H7 (cell line): ENCODE measurements at places on chromosomes 1 and 21. TPM values are rescaled to one million over a fixed set of nuclear protein-coding genes. Genes with fewer than 3 reads are reported as not detected.
A peak's percentile ranks its signal among the peaks of the same experiment; 100 is the strongest.

The KRTAP11-1 gene
- total RNA-seq = not detected in 2 replicates

The DCDC2B gene
- total RNA-seq = not detected in 2 replicates

DNA sequence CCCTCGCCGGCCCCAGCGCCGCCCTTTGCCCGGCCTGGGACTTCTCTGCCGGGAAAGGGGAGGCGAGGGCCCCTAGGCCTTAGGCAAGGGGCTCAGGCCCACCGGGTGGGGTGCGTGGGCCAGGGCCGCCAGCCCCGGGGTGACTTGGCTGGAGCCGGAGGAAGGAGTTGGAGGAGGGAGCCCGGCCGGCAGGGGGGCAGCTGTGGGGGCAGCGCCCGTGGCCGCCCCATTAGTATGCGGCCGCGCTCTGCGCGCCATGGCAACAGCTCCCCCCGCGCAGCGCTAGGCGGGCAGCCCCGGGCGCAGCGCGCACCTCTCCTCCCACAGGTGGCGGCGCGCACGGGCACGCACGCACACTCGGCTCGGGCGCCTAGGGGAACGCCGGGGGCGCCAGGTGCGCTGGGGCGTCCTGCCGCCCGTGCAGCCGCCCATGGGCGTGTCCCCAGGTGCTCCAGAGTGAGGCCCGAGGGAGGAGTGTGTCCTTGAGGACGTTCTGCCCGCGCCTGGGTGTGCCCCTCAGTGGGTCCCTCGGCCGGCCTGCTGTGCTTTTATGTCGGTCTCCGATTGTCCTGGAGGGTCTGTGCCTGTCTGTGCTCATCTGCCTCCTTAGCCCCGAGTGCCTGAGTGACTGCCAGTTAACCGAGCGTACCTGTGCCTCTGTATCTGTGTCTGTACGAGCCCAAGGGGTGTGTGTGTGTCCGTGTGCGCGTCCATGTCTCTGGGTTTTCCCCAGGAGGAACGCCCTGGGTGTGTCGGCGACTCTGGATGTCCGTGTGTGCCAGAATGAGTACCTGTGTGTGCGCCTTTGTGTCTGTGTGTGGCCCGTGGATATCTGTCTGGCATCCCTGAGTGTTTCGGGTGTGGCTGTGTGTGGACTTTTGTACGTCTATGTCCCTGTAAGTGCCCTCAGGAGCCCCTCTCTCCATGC lies 38.2 kb upstream of the WASF2 start:
- DNase-seq = peak; percentile 91

The AIRE gene
- 0.07 and 0.31 TPM in 2 replicates for total RNA-seq

GRCh38 chr21:26539566-26539965 lies 33.5 kb downstream of the CYYR1 start:
- DNase-seq = no peak

- peak; percentile 80 for DNase-seq
These were observed 18.8 kb downstream of the SLX9 start for GRCh38 chr21:44958471-44959191.

The DNAJC11 gene
- 75.8 and 79.9 TPM in 2 replicates for total RNA-seq

- DNase-seq = no peak
These were observed 50.6 kb upstream of the SLC44A3 start for GRCh38 chr1:94769551-94769950.

DNA sequence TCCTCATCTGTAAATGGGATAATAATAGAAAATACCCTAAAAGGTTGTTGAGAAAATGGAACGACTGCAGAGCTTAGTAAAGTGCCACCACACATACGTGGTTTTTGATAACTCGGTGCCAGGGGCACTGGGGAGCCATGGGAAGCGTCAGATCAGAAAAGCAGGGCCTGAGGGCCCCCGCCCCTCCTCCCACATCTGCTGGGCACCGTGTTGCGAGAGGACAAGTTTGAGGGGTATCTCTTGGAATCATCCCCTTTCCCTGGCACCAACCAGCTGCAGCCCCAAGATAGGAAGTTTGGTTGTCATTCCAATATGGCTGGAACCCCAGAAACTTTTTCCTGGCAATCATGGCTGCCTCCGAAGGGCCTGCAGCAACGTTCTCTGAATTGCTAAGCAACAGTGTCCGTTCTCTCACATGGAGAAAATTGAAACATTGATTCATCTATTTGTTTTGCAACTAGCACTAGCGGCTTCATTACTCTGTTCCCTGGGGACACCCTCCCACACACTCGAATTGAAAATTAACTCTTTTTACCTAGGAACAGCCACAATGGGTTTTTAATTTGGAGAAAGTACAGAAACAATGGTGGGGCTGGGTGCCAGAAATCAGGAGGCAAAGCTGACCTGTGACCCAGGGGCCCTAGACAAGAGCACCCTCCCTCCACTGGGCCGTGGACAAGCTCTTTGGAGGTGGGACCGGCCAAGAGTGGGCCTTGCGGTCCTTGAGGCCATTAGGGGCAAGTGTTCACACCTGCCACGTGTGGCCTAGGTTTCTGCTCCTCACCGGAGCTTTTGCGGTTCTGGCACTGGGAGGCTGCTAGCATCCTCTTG lies 190.0 kb upstream of the VAMP3 start:
- DNase-seq = no peak

DNA sequence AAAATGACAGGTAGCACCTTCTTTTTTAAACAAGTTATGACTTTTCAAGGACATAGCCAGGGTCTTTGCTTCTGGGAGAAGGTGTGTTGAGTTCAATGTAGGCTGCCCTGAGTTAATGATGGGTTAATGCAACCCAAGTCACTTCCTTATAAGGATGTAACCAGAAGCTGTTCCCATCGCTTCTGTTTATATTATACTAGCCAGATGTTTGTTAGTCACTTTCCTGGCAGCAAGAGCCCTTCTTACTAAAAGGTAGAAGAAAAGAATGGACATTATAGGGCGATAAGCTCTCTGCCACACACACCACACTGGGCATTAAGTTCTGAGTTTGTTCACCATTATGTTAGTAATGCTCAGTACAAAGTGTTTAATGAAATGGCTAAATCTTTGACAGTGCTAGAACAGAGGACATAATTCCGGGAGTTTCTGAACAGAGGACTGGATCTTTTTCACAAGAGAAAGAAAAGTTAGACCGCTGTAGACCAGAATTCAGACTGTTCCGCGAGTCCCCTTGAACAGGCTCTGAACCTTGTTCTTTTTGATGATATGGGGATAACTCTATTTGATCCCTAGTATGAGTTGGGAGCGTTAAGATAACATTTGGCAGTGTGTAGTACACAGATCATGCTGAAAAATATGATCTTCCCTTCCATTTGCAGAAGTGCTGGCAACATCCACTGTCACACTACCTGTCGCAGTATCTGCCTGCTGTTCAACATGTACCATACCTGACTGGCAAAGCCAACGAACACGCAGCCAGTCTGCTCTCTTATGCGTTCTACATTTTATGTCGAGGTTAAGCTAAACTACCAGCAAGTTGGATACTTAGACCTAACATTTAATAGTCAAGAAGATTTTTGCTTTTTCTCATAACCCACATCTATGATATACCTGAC lies 41.0 kb downstream of the DEGS1 start:
- DNase-seq = peak; percentile 57

- DNase-seq = no peak
These were observed 5.0 kb upstream of the MATN1 start for GRCh38 chr1:30728340-30728739.

DNA sequence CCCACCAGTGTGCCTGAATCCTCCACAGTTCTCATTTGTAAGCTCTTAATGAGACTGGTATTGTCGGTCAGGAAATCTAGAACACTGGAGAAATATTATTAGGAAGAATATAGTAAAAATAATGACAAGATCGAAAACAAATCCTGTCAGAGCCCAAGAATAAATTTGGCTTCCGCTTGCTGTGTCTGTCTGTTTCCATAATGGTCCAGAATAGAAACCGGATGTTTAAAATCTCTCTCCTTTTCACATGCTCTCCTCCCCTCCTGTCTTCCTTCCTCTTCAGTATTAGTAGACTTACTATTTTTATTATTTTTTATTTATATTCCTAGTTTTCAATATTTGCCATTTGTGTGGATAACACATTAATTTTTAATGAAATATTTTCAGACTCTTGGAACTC lies 187.7 kb downstream of the SDCCAG8 start:
- no peak for DNase-seq

GRCh38 chr1:32250893-32251716 lies at the start of gene LCK:
TSS of gene LCK (plus strand) at chr1:32251265. CDS start at chr1:32274330, 23,065 bp downstream.
- DNase-seq = peak; percentile 56

GRCh38 chr1:203867802-203868201 lies 6.4 kb downstream of the SNRPE start:
- DNase-seq = no peak

GRCh38 chr1:72023063-72023930 lies 259.0 kb downstream of the NEGR1 start:
- peak; percentile 23 for DNase-seq

- DNase-seq = peak; percentile 44
These were observed 9.2 kb downstream of the POU3F1 start for GRCh38 chr1:38037221-38037939.

DNA sequence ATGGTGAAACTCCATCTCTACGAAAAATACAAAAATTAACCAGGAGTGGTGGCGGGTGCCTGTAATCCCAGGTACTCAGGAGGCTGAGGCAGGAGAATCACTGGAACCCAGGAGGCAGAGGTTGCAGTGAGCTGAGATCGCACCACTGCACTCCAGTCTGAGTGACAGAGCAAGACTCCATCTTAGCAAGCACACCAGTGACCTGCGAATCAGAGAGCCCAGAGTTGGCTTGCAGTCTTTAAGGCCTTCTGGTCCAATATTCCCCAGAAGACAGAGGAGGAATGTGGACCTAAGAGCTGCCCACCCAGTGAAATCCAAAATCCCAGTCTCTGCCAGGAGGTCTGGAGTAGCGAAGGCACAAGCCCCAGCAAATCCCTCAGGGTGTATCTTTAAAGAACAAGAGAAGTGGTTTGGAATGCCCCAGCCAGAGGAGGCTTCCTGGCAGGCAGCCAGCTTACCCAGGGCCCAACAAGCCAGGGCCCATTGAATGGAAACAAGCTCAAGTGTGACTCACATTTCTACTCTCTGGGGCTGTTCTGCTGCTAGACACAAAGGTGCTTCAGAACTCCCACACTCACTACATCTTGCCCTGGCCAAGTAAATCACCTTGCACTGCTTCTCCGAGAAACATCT lies 23.9 kb downstream of the GPR161 start:
- no peak for DNase-seq

The TRIM46 gene
- total RNA-seq = 9.9 and 11.1 TPM in 2 replicates

- no peak for DNase-seq
These were observed 508.0 kb downstream of the OMA1 start for GRCh38 chr1:58038574-58038973.

DNA sequence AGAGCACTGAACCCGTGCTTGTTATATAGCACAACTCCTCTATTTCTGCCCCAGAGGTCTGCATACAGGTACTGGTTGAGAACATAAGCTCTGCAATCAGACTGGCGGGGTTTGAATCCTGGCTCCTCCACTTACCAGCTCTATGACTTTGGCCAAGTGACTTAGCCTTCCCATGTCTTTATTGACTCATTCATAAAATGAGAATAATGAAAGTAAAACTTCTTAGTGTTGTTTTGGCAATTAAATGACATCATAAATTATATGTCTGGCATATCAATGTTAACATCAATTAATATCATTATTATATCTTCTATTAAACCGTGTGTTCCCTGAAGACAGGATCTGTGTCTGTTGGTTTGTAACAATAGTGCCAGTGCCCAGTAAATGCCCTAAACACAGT lies 4.3 kb downstream of the INKA2 start:
- no peak for DNase-seq

The FAM78B gene
- 2.3 and 4.5 TPM in 2 replicates for total RNA-seq
